K562 (cell line): ENCODE measurements at places on chromosomes 11 and 22. TPM values are rescaled to one million over a fixed set of nuclear protein-coding genes. Genes with fewer than 3 reads are reported as not detected.

- no peak for DNase-seq
Measured at GRCh38 chr11:35005141-35005780, 88.8 kb downstream of the PDHX start.

GRCh38 chr11:10358696-10359095 lies 53.8 kb downstream of the ADM start:
- no peak for DNase-seq

DNA sequence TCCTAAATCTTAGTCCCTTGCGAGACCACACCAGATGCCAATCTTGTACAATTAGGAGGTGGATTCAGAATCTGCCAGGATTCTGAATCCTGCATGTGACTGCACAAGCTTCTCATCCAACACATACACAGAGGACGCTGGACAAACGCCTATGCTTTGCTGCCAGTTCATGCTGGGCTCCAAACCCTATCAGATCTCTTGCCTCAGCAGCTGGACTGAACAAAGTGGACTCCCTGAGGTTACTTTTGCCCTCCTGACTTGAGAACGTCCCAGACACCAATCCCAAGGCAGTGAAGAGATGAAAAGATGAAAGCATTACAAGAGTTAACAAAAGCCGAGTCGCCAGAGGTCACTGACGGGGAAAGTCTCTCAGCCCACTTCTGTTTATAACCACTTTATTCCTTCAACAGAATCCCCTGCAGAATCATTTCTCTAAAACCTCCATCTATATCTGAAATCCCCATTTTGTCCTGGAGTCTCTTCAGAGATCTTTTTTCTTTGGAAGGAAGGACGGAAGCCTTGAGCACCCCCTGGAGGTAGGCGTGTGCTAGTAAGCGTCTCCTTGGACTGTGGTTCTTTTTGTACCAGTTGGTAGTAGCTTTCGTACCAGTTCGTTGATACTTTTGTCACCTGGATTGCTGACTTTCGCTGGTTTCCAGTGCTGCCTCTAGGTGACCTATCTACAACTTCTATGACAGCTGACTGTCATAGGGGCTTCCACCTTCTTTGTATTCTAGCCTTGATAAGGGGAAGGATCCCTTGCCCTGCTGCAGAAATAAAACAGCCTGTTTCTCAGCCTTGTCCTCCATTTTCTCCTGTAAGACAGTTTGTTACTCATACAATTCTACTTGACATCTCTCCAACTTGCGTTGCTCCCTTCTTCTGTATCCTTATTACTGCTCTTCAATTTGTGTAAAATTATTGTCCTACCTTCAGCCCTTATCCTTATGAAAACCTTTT lies 26.1 kb upstream of the EED start:
- peak; percentile 90 for DNase-seq

DNA sequence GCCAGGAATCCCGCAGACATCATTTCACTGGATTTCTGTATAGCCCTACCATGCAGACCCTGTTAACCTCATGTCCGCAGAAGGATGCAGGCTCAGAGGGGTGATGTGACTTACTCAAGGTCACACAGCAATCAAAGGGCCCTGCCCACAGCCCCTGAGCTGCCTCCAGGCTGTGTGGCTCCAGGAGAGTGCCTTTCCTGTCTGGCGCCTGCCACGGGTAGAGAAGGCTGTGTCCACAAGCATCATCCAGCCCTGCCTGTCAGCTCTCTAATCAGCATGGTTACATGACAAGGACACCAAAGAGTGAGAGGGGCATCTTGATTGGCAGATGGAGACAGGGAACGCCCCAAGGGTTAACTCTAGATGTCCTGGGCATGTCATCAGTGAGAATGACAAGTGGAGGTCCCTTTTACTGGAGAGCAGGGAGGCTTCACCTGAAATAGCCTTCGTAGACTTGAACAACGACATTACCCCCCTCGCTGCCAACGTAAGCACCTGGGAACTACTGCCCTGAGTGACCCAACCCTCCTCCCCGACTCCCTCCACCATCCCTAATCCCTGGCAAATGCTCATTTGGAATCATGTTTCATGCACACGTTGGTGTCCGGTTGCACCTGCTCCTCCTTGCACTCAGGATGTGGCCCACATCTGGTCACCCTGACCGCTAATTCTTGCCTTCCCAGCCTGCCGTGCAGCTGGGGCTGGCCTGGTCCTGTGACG lies 6.9 kb downstream of the FGF19 start:
- DNase-seq: no peak

- peak; percentile 33 for DNase-seq
Measured at GRCh38 chr22:25448435-25449051, 115.9 kb upstream of the GRK3 start.

GRCh38 chr11:10485646-10486045 lies 30.6 kb downstream of the AMPD3 start:
- DNase-seq: no peak

- DNase-seq: no peak
Measured at GRCh38 chr22:30129636-30130035, 49.4 kb downstream of the HORMAD2 start.

DNA sequence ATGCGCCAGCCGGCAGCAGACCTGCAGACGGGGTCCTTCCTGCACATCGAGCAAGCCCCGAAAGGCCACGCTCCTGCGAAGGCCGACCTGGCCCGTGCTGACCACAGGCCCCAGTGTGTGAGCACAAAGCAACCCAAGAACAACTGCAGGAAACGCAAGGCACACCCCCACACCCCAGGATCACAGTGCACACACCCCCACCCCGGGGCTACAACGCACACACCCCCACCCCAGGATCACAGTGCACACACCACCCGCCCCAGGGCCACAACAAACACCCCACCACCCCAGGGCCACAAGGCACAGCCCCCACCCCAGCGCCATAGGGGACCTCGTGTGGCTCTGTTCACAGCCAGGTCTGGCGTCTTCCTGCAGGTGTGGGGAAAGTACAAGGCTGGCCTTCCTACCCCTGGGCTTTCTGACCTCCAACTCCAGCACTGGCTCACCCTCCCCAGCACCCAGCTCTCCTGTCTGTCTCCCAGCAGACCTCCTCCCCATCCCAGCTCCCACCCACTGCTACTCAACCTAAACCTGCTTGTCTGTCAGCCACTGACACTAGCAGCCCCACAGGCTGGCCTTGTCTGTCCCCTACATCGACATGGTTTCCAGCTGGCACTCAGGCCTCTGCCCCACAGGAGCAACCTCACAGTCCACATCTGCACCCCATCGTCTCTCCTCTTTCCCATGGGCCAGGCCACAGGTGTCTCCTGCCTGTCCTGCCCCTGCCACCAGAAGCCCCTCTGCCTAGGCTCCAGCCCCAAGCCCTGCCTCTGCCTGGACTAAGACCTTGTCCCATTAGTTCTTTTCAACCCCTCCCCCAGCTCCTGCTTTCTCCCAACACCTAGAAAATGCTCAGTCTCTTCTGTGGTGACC lies 20.5 kb upstream of the EFCAB6 start:
- DNase-seq: no peak

- no peak for DNase-seq
Measured at GRCh38 chr11:65418431-65418680, 4.2 kb upstream of the NEAT1 start.

DNA sequence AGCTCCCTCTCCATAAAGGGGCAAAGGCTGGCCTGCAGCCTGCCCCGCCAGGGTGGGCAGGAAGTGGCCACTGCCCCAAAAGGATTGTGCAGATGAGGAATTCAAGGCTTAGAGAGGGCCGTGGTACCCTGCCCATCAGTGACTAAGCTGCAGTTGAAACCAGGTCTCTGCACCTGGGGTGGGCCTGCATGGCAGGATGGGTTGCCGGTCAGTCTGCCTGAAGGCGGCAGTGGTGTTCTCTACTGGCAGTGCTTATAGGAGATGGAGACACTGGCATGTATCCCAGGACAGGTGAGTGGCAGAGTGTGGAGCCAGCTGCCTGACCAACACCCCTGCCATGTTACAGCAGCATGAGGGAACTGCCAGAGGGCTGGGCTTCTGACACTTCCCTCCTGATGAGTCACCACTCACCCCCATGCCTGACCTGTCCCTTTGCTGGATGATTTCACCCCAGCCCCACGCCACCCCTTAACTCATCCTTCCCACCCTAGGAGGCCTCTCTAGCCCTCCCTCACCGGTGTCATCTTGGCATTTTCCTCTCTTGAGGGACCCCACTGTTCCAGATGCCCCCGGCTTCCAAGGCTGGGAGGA lies 70.2 kb upstream of the LMO1 start:
- DNase-seq: no peak

- DNase-seq: no peak
Measured at GRCh38 chr22:21968452-21969129, 14.0 kb downstream of the TOP3B start.

PTPRJ gene
- 10.2 and 10.7 TPM in 2 replicates for total RNA-seq

DNA sequence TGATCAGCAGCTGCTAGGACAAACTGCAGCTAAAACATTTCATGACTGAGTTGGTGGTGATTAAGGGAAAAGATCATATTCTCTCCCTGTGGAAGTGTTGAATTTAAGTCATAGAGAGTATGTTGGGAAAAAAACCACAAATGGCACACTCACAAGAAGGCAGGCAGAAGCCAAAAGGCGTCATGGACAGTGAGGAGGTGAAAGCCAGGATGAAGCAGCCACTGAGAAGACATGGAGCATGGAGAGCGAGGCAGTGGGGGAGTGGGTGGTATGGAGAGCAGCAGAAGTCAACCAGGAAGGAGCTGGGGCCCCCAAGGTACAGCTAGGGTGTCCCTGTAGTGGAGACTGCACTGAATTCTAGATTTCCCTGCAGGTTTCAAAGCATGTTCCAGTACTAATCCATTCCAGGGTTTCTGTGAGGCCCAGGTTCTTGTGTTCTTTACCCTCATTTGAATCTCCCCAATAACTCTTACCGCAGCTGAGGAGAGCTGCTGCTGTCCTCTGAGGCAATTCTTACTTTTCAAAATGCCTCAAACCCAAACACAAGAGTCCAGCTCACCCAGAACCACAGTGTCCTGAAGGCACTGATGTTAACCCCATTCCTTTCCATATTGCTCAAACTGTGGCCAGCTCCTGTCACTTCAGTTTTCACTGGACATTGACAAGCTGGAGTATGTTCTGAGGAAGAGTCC lies 191.8 kb upstream of the E2F8 start:
- no peak for DNase-seq

MRPL40 gene
- total RNA-seq: 132 and 144 TPM in 2 replicates

KCNK7 gene
- 0.40 TPM in 1 of 2 replicates, not detected in the other for total RNA-seq

TMEM109 gene
- total RNA-seq: 69.8 and 79.0 TPM in 2 replicates

DNA sequence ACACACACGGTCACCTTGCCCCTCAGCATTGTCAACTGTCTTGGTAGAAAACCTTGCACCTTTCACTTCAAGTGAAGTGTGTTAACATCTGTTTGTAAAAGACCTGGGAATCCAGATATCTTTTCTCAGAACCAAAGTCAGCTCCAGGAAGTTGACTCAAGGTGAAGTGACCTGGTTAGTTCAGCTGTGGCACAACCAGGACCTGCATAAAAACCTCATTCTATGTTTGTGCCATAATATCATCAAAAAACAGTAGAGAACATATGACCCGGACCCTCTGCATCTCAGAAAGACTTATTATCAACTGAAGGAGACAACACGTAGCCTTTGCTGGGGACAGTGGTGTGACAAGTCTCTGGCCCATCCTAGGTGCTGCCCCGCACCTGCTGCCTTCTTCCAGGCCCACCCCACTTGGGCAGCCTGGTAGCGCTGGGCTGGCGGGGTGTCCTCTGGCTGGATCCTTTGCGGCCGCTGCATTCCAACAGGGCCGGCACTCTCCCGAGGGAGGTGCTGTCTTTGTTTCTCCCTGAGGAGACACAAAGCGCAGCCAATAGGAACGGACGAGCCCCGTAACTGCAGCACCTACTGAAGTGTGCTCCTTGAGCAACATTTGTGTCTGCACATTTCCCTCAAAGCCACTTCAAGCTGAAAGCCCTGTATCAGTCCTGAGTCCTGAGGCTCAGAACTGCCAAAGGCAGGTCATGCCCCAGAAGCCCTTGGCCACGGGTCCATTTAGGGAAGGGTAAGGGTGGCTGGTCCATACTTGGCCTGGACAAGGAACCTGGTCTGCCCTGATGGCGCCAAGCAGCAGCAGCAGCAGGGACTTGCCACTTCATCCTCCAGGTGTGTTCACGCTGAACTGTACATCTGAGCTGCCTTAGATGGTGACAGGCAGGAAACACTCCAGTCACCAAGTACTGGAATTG lies 25.2 kb downstream of the LRRC74B start:
- peak; percentile 31 for DNase-seq

DNA sequence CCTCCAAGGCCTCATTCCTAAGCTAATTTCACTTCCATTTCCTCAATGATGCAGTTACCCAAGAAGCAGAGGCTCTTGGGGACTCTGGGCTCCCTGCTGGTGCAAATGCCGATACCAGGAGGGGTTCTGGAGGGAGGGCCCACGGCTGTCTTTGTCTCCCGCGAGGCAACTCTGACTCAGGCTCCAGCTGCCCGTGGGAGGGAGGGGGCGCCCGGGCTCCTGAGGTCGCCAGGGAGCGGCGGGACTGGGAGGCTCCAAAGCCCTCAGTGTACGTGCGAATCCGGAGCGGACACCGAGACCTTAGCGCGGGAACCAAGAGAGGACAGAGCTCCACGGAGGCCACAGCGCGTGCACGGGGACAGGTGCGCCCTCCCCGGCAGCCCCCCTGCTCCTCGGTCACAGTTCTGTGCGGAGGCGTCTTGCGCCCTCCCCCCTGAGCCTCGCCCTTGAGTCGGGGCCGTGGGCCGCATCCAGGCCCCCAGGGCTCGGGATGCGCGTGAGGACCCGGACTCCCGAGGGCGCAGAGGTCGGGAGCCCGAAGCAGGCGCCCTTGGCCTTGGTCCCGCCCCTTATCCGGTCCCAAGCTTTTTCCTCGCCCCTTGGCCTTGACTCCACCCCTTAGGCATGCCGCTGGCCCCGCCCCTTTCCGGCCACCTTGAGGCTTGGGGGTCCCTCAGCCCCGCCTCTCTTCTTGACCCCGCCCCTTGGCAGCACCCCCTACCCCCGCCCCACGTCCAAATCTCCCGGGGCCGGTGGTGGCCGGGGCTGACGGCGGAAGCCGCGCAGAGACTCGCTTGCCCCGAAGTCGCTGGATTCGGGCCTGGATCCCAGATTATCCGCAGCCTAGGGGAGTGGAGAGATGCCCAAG lies 4.7 kb upstream of the SHISA8 start:
- DNase-seq: peak; percentile 70

- DNase-seq: no peak
Measured at GRCh38 chr11:11567936-11568650, 53.7 kb downstream of the GALNT18 start.
